ENCODE measurements at places on chromosomes 5 and 9.

- no peak for DNase-seq
Observed at GRCh38 chr5:115366223-115366622, 69.8 kb upstream of the CCDC112 start.

DNA sequence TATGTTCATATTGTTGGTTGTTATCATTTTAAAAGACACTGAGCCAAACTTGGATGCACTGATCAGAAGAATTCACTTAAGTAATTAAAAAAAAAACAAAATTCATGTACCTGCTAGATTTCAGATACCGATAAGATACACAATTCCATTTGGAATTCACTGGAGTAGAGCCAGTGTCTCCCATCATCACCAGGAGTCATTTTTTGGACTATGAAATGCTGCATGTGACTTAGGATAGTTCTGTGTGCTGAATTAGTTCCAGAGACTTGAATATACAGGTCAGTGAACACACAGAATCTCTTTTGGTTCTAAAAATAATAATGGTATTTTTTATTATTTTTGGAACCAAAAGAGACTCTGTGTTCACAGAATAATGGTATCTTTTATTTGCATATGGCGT is 482.6 kb upstream of the PIK3R1 start:
- DNase-seq = no peak

- no peak for DNase-seq
Observed at GRCh38 chr5:178280631-178281030, 48.0 kb upstream of the PHYKPL start.

- no peak for DNase-seq
Observed at GRCh38 chr5:502325-503079, 21.7 kb downstream of the SLC9A3 start.

GRCh38 chr5:54624805-54625568 is 107.4 kb downstream of the SNX18 start:
- no peak for DNase-seq

- DNase-seq = no peak
Observed at GRCh38 chr5:74188351-74189105, 452.0 kb downstream of the ENC1 start.

GRCh38 chr5:157047898-157048297 is 11.0 kb downstream of the HAVCR1 start:
- DNase-seq = no peak

DNA sequence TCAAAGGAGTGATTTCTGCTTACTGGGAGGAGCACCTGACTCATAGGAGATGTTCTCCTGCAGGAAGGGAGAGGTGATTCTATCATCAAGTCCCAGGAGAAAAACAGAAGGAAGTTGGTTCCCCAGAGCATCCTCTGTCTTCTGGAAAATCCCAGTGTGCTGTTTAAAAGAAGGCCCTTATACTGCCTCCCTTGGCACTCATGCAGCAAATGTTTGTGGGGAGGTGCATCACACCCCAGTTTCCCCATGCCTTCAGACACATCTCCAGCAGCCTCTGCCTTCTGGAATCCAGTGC is 63.1 kb downstream of the PPARGC1B start:
- DNase-seq = no peak

- DNase-seq = no peak
Observed at GRCh38 chr5:119067450-119067849, 3.4 kb upstream of the DMXL1 start.

- no peak for DNase-seq
Observed at GRCh38 chr5:134053314-134053839, 48.6 kb upstream of the VDAC1 start.

- DNase-seq = no peak
Observed at GRCh38 chr9:121172726-121173487, 28.8 kb downstream of the RAB14 start.

DNA sequence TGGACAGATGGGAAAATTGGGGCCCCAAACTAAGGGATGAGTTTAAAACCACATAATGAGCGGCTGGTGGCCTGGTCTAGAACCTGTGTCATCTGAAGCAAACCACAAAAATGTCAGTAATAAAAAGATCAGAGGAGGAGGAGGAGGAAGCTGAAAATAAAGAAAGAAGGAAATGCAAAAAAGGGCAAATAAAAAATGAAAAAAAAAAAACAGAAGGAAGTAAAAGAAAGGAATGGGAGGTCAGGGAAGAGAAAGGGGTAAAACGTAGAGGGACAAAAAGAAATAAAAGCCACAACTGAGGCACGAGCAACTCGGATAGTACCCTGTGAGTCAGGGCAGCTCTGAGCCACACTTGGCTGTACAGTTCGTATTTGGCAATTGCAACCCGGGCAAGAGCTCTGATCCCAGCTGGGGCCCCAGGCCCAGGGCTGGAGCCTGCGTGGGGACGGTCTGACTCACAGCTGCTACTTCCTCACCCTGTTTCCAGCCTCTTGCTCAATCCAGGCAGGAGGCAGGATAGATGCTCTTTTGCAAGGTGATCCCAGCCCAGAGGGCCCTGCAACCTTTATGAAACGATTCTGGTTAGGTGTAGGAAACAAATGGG is 137.9 kb upstream of the TRIM32 start:
- DNase-seq = no peak

DNA sequence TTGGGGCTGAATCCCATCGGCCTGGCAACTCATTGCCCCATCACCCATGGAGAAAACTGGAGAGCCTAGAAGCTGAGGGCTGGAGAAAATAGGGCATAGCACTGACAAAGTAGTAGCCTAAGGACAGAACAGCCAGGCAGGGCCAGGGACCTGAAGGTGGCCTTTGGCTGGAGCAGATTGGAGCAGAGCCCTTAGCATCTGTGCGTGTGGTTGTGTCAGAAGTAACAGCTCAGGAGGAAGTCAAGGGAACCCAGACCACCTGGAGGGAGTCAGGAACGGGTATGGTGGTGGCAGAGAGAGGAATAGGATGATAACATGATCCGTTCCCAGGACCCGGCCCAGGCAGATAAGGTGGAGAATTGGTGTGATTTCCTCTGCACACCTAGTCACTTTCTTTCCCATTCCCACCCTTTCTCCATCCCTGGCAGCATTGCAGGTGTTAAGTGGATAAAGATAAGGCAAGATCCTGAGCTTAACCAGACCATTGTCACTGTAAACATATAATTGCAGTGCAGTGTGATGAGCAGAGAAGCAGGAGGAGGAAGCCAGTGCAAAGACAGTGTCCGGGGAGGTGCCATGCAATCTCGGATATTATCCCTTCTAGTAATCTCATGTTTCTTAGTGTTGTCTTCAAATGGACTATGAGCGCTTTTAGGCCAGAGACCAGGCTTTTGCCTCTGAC is 67.0 kb downstream of the NDFIP1 start:
- no peak for DNase-seq

All from NCI-H524 treated with DMSO at 0.1 percent for 48 hours (cell line).